T-cell (primary cell): ENCODE measurements at places on chromosomes 5 and 9.

DNA sequence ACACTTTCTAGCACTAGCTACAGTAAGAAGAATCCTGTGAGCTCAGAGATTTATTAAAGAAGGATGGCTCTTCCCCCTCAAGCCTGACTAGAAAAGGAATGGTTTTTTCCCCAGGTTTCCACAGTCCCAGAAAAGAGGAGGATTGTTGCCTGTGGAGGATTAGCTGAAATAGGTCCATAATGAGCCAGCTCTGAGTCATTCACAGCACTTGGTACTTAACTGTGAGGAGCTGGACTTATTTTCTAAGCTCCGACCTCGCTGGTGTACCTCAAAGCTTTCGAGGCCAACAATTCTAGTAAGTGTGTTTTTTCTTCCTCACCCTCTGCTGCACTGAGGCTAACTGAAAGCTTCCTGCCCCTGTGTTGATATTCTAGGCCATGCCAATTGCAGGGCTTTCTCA is 222.5 kb upstream of the IL12B start:
- DNase-seq: no peak

DNA sequence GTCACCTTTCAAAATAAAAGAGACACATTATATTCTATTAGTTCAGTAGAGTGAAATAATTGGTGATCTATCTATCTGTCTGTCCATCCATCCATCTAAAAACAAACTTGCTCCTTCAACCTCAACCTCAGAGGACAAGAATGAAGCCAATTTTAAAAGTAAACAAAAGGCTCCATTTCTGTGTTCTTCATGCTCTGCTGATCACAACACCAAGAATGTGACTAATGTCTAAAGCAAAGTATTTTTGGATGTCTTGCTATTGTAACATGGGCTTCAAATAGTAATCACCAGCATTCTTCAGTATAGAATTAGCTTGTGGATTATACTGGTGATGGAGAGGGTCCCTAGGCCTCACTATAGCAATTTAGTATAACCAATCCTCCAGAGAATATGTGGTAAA is 1304.4 kb downstream of the MAT2B start:
- no peak for DNase-seq

- DNase-seq: no peak
These were observed 431.3 kb upstream of the ITGA1 start for GRCh38 chr5:52356311-52356918.

DNA sequence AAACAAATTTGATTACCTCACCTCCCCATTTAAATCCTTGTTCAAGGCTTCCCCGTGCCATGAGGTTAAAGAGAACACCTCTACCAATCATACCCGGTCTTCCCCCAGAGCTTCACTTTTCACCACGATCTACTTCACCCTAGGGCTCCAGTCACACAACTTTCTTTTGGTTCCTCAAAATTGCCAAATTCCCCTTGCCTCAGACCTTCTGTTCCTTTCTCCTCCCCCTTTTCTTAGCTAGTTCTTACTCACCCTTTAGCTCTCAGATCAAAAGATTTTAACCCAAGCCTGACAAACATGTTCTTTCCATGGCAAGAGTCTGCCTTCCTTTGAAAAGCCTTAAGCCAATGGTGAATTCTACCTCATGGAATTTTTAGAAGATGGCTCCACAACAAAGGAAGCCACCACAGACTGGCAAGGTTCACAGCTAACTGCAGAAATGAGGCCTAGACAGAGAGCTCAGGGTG is 56.7 kb downstream of the MAPKAP1 start:
- no peak for DNase-seq

DNA sequence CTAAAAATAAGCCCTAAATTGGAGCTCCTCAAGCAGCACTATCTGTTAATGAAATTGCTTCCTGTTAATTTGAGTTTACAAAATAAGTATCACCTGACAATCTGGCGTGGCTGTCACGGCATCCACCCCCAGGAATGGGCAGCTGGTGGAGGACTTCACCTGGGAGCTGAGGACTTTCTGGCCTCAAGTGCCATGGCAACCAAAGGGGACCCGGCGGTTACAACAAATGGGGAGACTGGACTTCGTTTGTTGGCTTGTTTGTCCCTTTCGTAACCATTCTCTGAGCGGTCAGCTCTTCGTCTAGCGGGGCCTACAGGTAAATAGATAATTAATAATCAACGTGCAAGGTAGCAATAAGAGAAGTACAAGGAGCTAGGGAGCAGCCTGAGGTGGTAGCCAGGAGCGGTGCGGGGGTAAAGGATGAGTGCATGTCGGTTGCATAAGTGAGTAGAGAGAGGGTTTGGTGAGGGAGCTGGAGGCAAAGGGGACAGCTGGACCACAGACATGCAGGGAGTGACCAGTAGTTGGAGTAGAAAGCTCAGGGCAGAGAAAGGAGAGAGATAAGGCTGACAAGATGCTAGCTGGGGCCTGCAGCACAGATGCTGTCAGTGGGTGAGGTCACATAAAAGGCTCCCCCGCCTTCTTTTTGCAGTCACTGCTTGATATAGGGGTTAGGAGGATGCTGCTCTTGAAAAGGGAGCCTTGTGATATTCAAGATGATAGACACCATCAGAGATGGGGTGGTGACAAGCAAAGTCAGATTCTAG is 62.5 kb downstream of the HSPA4 start:
- no peak for DNase-seq

- no peak for DNase-seq
These were observed 53.6 kb downstream of the IRF1 start for GRCh38 chr5:132436936-132437335.

GRCh38 chr5:57598756-57599155 is 116.1 kb upstream of the ACTBL2 start:
- no peak for DNase-seq

- DNase-seq: no peak
These were observed 27.2 kb downstream of the CSF2 start for GRCh38 chr5:132100672-132101261.

DNA sequence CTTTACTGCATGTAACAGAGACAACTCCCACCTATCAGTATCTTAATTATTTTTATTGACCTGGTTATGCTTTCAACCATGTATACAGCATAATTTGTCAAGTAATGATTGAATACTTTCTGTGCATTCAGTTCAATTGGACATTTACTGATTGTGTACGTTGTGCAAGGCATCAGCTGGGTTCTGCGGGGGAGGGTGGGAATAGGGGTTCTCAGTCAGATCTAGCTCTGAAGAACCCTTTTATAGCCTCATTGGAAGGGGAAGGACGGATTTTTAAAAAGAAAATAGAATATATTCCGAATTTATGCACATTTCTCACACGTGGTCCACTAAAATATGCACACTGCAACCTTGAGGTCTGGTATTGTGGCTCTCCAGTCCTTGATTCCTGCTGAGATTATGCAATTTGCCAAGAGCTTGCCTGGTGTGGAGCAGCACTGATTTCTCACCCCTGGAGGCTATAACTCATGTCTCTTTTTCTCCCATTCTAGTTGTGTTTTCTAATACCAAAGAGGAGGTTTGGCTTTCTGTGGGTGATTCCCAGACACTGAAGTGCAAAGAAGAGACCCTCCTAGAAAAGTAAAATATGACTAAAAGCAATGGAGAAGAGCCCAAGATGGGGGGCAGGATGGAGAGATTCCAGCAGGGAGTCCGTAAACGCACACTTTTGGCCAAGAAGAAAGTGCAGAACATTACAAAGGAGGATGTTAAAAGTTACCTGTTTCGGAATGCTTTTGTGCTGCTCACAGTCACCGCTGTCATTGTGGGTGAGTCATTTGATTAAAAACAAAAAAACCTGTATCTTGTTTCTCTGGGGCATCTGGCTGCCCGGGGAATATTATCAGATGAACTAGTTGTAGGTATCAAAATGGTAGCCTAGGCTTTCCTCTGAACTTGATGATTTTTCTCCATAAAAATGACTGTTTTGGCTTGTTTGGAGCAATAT is 1.7 kb downstream of the SLC1A3 start:
- no peak for DNase-seq

- no peak for DNase-seq
These were observed 27.6 kb downstream of the TMEM245 start for GRCh38 chr9:109092051-109092580.

GRCh38 chr5:58761407-58761806 is 178.5 kb downstream of the RAB3C start:
- DNase-seq: no peak

DNA sequence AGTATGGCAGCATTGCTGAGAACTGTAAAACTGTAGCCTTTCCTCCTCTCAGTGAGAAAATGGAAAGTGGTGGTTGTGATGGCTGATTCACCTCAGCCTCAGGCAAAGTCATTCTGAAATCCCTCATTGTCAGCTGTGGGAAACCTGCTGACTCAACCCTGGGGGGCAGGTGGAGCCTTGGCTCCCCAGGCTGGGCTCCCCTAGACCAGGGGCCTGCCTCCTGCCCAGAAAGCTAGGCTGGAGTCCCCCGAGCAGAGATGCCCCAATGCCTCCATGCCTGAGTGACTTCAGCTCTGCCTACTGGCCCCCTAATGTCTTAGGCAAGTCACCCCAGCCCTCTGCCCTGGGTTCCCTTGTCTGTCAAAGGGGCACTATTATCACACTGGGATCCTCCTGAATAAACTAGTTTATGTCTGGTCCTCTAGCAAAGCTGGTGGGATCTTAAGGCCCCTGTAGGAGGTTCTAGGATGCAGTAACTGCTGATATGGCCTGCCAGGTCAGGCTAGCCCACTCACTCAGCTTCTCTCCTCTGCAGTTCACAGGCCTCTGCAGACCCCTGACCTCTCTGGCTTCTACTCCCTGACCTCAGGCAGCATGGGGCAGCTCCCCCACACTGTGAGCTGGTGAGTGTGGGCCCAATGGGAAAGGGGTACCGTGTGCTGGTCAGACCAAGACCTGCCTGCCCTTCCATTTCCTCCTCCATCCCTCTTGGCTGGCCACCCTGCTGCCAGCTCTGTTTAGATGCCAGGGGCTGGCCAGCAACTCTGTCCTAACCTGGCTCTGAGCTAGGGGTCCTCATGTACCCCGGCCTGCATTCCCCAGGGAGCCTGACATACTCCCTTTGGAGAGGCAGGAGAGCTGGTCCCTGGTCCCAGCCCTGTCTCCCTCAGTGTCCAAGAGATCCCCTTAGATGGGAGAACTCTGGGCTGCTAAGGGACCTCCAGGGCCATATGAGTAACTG is 24.2 kb downstream of the TCF7 start:
- no peak for DNase-seq

DNA sequence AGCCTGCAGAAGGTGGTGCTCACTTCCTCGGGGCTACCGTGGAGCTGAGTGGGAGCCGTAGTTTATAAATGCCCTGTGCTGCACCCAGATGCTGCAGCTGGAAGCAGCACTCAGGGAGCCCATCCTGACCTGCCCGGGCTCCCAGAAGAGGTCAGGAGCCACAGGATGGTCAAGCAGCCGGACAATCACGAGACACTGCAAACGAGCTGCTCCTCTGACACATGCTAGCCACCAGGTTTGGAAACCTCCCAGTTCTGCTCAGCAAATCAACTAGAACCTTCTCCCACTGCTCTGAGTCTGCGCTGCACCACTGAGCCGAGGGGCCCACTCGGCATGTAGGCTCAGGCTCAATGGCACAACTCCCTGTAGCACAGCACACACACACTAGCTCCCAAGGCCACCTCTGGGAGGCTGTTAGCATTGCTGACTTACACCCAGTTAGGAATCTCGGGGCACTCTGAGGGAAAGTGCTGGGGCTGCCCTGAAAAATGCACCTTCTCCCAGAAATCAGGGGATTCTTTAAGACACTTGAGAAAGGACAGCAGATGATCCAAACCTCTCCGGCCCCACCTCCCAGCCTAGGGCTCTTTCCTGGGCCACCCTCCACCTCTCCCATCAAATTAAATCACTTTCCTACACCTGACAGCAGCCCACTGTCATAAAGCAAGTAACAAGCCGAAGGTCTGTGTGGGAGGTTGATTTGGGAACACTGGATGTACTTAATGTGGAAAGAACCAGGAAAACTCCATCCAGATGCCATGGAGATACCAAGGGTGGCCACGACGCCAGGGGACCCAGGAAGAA is 59.1 kb downstream of the PSMB7 start:
- DNase-seq: no peak

- no peak for DNase-seq
These were observed 113.7 kb upstream of the OTULINL start for GRCh38 chr5:14467886-14468285.

DNA sequence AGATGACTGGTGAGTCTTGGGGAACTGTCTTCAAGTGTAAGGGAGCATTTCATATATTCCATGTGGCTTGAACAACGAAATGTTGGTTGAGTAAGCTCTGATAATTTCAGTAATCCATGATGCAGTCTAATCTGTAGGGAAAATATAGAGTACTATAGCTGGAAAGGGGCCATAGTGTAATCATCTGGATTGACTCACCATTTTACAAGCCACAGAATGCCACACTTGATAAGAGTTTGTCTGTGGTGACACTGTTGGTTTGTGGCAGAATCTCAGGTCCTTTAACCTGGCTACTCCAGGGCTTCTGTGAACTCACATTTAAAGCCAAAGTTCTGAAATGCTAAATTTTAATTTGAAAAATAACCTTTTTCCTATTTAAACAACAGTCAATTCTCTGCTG is 16.3 kb upstream of the MAML1 start:
- no peak for DNase-seq
